ENCODE measurements at places on chromosomes 12 and 14.

DNA sequence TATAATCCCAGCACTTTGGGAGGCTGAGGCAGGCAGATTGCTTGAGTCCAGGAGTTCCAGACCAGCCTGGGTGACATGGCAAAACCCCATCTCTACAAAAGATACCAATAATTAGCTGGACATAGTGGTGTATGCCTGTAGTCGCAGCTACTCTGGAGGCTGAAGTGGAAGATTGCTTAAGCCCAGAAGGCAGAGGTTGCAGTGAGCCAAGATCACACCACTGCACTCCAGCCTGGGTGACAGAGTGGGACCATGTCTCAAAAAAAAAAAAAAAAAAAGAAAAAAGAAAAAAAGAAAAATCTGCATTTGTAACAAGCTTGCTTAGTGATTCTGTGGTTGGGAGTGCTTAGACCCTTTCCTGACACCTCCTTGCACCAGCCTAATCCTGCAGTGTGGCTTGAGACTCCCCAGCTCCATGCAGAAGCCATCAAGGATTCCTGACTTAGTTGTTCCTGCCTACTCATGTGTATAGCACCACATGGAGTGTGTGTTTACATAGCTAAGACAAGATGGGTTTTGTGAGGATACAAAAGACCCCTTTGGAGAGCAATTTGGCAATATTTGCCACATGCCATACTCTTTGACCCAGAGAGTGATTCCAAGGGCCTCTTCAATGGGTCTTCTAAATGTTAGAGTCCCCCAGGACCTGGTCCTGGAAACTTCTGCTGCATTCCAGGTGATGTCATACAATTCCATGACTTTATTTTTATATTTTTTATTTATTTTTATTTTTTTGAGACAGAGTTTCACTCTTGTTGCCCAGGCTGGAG lies 5.1 kb upstream of the TMED10 start:
- DNase-seq, result no peak

DNA sequence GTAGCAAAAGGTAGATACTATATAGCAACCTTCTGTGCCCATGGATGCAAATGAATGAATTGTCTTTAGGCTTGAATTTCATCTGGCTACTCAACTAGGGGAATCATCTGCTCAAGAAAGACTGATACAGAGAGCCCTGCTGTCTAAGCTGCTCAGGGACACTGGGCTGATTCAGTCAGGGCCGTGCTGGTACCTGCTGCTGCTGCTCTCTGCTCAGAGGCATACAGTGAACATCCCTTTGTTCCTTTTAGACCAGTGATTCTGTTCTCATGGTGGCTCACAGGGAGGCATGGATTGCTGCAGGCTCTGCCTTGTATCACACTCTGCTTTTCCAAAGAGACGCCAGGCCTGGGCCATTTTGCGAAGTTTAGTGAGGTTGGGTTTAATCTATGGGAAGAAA lies 14.1 kb downstream of the EIF2B2 start:
- no peak for DNase-seq

DNA sequence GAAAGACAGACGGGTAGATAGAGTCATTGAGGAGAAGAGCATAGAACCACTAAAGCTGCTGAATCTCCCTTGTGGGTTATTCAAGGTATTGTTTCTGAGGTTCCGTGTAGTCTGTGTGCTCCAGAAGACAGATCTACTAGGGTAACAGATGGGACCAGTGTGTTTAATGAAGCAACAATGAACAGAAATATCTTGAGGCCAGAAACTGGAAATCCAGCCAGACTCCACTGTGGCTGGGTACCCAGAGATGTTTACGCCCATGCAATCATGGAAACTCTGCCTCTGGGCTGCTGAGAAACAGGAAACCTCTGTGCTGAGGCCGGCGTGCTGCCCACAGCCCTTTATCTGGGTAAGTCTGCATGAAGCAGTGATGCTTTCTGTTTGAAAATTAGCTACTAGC lies 8.3 kb downstream of the PROX2 start:
- peak; percentile 42 for DNase-seq

- peak; percentile 97 for DNase-seq
Observed at GRCh38 chr14:69055125-69055524, 76.0 kb upstream of the ACTN1 start.

GRCh38 chr14:36524874-36525745 lies 5.1 kb upstream of the NKX2-1 start:
- no peak for DNase-seq

DNA sequence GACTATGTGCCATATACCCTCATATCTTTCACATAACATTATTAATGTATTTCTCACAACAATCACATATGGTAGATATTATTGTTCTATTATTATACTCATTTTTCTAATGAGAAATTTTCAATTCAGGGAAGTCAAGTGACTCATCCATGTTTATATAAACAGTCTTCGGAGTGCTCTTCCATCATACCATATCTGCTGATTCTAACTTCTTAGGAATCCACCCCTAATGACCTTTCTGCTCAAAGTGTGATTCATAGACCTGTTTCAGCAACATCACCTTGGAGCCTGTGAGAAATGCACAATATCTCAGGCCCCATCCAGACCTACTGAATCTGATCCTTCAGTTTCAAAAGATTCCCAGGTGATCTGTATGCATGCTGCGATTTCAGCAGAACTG lies 39.8 kb upstream of the OVCH1 start:
- DNase-seq, result no peak

DNA sequence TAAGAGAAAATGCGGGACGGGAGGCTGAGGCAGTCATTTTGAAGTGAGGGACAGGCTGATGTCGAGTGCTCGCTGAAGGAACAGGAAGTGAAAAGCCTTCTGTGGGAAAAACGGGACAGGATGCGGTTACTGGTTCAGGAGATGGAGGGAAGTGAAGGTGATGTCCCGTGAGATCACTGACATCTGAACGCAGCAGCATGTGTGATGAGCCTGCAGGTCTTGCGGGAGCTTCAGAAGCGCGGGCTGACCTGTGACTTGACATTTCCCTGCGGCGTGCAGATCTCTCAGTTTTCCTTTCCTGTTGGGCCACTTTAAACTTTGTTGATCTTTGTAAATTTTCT lies 77.8 kb downstream of the DDX51 start:
- DNase-seq, result no peak

DNA sequence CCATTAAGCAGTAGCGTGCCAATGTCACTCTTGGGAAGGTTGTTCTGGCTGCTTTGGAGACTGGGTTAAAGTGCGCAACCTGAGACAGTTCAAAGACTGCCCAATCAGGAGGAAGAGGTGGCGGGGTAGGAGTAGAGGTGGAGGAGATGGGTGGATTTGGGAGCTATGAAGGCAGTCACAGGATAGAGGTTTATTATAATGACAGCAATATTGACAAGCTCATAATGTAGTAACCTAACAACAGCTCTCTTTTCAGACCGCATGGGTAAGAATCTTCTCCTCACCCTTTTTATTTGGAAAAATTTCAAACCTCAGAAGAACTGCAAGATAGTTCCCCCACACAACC lies 5.3 kb upstream of the PSMD9 start:
- no peak for DNase-seq

GRCh38 chr12:14256121-14256520 lies 109.4 kb upstream of the ATF7IP start:
- peak; percentile 39 for DNase-seq

DNA sequence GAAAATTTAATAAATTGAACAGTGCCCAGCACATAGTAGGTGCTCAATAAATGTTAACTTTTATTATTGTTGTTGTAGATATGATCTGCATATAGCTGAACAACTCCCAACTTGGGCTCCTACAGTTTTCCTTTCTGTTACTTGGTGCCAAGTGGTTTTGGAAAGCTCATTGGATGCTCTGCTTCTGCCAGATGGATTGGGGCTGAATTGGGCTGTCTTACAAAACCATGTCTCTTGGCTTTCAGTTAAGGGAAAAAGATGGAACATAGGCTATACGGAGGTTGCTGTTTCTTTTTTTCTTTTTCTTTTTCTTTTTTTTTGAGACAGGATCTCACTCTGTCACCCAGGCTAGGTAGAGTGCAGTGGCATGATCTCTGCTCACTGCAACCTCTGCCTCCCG lies 140.7 kb upstream of the PWP1 start:
- DNase-seq, result no peak

GRCh38 chr14:41257476-41257875 lies 349.2 kb upstream of the LRFN5 start:
- no peak for DNase-seq

DNA sequence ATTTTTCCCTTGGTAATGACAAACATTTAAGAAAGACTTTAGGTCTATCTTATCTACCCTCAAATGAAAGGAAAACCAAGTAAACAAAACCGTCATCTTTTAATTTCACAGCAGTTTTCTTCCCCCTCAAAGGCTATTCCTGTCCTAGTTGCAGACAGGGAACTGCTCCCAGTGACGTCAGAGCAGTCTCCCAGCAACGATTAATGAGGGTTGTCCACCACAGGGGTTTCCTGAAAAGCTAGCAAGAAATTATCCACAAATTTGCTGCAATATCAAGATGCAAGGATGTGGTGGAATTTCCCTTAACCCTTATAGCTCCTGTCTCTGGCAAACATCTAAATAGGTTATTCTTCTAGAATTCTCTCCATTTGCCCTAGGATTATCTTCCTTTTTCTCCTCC lies 89.1 kb upstream of the STAC3 start:
- DNase-seq, result peak; percentile 86

DNA sequence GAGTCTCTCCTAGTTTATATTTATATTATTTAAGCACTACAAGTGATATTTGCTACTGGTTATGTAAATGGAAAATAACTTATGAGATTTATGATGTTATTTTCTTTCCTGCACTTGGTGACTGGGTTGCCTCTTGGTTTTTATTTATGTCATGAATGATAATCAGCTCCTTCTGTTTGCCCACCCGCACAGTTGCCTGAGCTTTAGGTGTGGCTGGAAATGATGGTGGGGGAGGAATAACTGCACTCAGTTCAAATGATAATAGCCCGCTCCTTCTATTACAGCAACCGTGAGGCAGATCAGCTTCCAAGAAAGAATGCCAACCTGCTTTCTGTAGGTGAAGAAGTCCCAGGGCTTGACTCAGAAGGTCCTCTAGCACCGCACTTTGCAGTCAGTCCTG lies 190.2 kb upstream of the CAND1 start:
- DNase-seq, result no peak

DNA sequence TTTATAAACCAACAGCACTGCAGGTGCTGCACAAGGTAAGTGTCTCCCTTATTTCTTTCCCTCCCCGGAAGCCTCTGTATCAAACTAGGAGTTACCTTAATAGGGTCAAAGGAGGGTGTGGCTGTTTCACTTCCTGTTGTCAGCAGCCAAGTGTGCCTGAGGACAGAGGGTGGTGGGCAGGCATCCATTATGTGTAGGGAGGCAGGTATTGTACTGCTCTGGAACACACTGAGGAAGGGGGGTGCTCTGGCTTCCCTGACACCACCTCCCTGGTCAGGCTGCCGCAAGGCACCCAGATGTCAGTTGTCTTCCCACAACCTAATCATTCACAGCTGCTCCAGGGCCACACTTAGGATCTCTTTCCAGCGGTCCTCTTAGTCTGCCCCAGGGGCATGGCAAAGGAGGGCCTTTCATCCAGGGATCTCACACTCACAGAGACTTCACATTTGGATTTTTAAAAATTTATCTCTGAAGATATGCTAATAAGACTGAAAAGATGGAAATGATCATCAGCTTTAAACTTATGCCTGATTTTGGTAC lies 132.0 kb upstream of the ARHGAP5 start:
- no peak for DNase-seq

- no peak for DNase-seq
Observed at GRCh38 chr12:102436867-102437266, 43.5 kb downstream of the IGF1 start.

DNA sequence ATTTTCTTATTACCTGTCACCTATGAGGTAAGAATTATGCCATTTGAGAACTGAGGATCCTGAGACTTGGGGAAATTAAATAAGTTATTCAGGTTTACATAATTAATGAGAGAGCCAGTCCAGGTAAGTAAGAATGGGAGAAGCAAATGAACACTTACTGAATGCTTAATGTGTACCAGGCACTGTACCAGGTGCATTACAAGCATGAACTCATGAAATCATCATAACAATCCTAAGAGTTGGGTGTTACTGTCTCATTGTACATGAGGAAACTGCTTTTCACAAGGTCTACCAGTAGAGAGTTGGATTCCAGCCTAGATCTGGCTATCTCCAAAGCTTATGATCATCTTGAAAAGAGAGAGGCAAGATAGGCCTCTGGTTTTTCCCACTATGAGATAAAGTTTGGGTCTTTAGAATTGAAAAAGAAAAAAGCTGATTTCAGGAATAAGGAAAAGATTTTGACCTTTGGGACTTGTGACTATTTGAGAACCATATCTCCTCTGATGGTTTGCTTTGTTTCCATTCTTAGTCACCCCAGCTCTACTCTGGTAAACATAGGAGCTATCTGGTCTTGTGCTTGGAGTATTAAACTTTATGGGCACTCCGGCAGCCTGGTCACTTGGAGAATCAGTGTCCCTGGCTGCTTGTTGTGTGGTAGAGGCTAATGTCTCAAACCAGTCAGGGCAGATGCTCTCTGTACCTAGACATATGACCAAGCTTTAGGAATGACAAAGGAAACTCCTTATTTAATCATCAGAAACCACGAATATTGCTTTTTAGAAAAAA lies 48.0 kb downstream of the PTHLH start:
- peak; percentile 30 for DNase-seq

DNA sequence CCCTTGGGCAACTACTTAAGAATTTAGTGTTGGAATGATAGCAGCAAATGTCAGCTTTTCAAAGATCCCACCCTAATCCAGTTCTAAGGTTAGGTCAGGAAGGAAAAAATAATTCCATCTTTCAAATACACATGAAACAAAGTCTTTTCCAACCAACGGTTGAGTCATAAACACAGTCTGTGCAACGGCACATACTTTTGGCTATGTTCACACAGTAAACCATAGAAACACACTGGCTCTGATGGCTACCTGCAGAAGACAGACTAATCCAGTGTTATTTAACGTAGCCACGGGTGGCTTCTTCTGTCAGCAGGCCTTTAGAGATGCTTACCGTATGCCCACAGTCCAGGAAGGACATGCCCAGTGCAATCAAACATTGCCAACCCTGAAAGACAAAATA lies 35.7 kb downstream of the HIGD1C start:
- DNase-seq, result no peak

DNA sequence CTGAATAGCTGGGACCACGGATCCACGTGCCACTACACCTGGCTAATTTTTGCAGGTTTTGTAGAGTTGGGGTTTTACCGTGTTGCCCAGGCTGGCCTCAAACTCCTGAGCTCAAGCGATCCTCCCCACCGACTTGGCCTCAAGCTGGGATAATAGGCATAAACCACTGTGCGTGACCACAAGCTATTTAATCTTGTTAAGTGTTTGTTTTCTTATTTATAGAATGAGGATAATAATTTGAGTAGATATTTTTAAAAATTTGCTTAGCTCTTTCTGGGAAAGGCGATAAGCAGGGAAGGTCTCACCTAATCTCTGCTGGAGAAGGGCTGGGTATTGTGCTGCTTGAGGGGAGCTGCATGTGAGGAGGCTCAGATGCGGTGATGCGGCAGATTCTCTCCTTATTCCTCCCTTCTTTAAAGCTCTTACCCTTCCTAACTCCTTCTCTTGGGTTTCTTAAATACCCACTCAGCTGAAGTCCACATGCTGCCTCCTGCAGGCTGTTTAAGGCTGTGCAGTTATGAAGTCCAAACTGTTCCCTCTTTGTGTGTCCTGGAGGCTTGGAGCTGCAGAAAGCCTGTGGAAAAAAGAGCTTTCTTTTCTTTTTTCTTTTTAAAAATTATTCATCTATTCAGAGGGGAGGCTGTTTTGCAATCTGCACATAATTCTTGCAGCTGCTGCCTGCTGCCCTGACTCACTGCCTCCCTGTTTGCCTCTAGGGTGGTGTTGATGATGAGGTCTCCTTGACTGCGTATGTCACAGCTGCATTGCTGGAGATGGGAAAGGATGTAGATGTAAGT lies 37.9 kb downstream of the A2ML1 start:
- DNase-seq, result peak; percentile 42
